Stimulated activated naive CD8-positive, alpha-beta T cell treated with anti-CD3 and anti-CD28 coated beads, Interleukin-15, Interleukin-2, amounts not matched to agents 100 U/mL and 50 U/mL, for 24 hours (primary cell): ENCODE measurements at places on chromosomes 7 and 10.
A peak's percentile ranks its signal among the peaks of the same experiment; 100 is the strongest.

GRCh38 chr7:1567049-1567771 is 2.6 kb downstream of the PSMG3 start:
- no peak for DNase-seq

- DNase-seq, result no peak
Measured at GRCh38 chr7:84250452-84250851, 55.9 kb upstream of the SEMA3A start.

GRCh38 chr10:22317076-22317370 is 835 bp downstream of the COMMD3 start:
- DNase-seq, result no peak

DNA sequence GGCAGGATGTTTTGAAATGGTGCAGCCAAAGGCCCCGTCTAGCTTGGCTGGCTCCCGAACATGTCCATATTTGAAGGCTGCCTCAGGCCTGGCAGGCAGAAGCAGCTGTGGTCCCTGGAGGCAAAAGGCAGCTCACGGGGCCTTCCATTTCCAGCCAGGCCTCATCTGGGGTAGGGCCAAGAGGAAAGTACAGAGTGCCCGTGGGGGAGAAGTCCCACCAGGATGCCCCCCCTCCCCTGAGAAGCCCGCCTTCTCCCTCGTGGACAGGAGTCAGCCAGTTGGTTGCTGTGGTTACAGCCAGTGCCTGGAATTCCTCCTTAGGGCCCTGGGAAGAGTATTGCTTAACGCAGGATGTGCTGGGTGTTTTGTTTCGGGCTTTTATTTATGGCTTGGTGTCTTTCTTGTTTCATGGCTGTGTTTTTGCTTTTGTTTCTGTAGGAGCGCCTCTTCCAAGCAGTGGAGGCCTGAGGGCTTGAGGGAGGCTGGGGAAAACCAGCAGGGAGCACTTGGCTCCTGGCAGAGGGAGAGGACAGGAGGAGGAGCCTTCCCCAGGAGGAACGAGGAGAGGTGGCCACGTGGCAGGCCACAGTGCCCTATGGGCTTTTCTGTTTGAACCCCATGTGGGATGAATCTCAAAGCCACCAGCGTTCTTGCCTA is 45.4 kb downstream of the CHST3 start:
- no peak for DNase-seq

- no peak for DNase-seq
Measured at GRCh38 chr10:45809837-45810236, 37.5 kb downstream of the AGAP4 start.

GRCh38 chr10:73910401-73910763 is 550 bp upstream of the PLAU start:
- DNase-seq, result peak; percentile 22

DNA sequence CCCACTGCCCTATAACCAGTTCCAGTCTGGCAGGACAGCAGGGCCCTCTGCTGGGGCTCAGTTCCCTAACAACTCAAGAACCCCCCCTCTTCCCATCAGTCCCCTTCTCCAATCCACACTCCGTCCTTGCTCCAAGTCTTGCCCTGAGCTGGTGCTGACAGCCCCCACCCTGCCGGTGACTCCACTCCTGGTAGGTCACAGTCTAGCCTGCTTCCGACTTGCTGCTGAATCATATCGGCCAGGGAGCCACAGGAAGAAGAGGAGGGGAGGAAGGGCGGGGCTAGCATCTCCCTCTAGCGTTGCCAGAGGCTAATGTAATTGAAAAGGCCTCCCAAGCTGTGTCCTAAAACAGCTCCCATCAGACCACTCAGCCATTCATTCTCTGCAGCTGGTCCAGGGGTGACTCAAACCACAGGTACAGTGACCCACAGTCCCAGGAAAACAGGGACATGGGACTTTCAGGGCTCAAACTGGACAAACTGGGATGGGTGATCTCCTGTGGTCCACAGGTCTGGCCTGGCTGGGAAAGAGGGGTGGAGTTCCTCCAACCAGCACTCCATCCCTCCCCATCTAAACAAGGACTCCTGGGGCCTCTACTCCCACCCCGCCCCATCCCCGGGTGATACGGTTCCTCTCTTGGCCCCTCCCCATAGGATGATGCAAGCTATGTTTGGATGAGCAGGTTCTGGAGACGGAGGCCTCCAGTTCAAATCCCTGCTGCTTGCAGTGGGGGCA is 158.8 kb downstream of the SH3PXD2A start:
- DNase-seq, result peak; percentile 80

- DNase-seq, result no peak
Measured at GRCh38 chr7:54944179-54944578, 74.6 kb upstream of the EGFR start.

GRCh38 chr7:37074370-37074769 is 350.1 kb upstream of the AOAH start:
- DNase-seq, result no peak

DNA sequence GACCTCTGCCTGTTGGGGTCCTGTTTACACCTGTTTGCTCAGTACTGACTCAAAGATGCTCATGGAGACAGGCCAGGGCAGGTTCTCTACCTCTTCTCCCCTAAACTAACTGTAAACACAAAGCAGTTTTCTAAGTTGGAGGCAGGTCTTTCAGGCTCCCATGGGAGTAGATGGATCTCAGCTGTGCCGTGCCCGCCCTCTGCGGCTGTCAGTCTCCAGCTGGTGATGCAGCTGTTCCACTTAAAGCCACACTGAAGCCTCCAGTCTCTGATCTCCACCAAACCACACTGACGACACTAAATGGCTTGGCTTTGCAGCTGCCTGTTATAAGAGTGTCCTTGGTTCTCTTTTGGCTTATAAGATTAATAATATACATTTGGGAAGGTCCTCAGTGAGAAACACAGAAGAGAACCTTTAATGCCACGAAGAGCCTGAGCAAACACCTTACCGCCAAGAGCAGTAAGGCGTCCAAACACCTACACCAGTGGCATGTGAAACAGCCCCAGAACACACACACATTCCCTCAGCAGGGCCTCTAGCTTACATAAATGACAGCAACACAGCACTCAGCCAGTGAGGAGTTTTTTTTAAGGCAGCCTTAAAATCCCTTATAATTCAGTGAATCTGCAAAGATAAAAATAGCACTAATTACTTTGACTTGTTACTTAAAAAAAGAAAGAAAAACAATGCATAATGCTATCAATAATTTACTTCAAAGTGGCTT is 60.4 kb upstream of the KCNIP2 start:
- DNase-seq, result peak; percentile 52

DNA sequence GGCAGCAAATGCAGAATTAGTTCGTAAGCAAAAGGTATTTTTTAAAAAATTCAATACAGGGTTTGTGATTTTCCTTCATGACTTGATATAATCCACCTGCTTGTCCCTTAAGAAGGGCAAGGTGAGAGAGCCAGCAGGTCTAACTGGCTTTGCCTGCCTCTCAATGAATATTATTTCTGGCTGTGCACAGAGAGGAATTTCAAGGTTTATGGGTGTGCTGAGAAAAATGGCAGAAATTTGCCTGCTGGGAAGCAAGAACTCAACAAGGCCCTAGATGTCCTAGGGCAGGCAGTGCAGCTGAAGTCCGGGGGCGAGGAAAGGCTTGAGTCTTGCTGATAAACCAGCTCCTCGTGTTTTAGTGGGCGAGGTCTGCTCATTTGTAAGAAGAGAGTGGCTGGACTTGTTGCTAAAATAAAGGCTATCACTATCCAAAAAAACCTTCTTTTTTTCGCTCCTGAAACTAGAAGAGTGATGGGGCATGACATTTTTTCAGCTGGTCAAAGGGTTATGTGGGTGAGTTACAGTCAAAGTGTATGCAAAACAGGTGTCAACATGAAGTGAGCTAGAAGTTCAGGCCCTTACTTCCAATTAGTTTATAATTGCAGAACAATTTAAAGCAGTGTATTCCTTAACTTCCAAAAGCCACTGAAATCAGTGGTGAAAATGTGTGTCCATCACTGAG is 385.8 kb upstream of the KLF6 start:
- no peak for DNase-seq

DNA sequence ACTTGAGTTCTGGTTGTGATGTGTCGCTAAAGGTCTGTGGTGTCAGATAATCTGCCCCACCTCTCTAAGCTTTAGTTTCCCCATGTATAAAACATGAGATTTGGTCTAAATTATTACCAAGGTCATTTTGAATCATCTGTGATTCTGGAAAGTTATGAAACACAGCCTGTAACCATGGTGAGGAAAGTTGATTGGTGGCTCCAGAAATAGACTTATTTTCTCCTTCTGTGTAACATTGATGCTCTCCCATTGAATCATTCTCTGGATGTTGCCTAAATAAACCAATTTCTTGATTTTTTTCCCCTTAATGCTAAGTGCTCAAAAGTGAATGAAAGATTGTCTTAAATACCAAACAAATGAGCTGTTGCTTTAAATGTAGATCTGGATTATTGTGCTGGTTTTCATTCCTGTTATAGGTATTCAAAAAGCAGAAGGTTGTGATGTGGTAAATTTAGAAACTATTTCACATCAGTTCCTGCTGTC is 30.0 kb upstream of the PCGF5 start:
- DNase-seq, result no peak

GRCh38 chr10:10361301-10361885 is 656.3 kb upstream of the CELF2 start:
- no peak for DNase-seq

- DNase-seq, result no peak
Measured at GRCh38 chr10:85645926-85646711, 720.5 kb downstream of the GRID1 start.

DNA sequence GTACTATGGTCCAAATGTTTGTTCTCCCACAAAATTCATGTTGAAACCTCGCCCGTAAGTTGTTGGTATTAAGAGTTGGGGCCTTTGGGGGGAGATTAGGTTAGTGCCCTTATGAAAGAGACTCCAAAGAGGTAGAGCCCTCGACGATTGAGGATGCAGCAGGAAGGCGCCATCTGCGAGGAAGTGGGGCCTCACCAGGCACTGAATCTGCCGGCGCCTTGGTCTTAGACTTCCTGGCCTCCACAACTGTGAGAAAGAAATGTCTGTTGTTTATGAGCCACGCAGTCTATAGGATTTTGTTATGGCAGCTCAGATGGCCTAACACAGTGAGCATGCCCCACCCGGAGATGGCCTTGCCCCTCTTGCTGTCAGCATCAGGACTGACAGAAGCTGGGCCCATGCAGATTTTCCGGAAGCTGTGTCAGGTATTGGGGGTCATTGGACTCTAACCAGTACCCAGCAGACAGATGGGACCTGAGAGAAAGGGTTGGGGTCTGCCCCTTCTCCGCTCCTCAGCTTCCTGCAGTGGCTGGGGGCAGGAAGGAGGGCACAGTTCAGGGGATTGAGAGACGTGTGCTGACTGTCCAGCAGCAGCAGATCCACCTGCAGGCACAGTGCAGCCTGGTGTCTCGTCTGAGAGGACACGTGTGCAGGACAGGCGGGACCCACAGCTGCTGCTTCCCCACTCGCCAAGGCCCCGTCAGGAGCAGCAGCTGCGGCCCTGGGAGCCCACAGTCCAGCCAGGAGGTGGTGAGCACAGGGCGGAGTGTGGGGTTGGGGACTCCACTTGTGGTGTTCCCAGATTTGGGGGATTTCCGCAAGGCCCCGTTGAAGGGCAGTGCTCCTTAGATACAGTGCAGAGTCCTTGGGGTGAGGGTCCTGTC is 47.8 kb downstream of the MGMT start:
- no peak for DNase-seq

GRCh38 chr7:138980563-138981291 is 462 bp downstream of the KIAA1549 start:
- DNase-seq, result no peak

GRCh38 chr10:128642023-128642422 is 515.8 kb upstream of the MKI67 start:
- DNase-seq, result no peak

- DNase-seq, result no peak
Measured at GRCh38 chr10:95485056-95485844, 75.9 kb downstream of the SORBS1 start.

GRCh38 chr10:19158870-19159269 is 110.3 kb downstream of the MALRD1 start:
- no peak for DNase-seq

DNA sequence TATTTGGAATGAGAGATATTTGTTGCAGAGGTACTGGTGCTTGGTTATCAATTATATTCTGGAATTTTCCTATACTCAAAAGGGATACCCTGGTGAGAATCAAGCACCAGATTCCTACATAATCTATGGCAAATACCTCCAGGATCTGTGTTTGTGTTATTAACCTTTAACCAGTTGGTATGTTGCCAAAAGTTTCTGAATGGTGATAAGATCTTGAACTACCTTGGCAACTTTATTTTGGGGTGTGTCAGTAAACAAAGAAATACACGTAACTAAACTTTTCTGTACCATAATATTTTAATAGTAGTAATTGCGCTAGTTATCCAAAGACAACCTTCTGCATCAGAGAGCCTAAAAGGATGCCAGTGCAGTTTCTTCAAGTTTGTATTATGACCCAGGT is 13.4 kb downstream of the SCIN start:
- no peak for DNase-seq

- DNase-seq, result no peak
Measured at GRCh38 chr10:127921753-127922145, 14.8 kb downstream of the PTPRE start.

DNA sequence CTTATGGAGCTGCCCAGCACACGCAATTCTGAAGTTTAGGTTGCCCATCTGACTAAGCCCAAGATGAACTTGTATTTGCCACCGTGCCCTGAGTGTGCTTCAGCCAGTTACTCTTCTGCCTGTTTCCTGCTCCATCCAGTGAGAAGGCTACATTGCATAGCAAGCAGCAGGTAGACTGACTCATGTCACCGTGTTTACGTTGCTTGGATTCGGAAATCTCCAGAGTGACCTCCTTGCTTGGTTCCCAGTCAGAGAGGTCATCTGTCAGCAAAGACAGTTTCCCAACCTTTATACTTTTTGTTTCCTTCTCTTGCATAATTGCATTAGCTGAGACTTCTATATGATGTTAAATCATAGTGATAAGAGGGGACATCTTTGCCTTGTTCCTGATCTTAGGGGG is 30.9 kb downstream of the NACAD start:
- DNase-seq, result no peak
